ENCODE measurements at places on chromosomes 3 and 15. TPM values are rescaled to one million over a fixed set of nuclear protein-coding genes. Genes with fewer than 3 reads are reported as not detected.

- no peaks in the 10 kb centered on the region for H3K4me1 ChIP-seq
- DNase-seq, result no peak
- H3K36me3 ChIP-seq, result no peaks in the 10 kb centered on the region
- H3K27me3 ChIP-seq, result no peaks in the 10 kb centered on the region
These were observed 97.2 kb downstream of the SEMA5B start for GRCh38 chr3:122930063-122930997.

- peaks cover 4% of the 10 kb centered on the region for H3K36me3 ChIP-seq
- no peak overlapping the region for H3K4me3 ChIP-seq
- DNase-seq, result peak; percentile 82
- no peak overlapping the region for H3K27ac ChIP-seq
- H3K4me1 ChIP-seq, result peaks cover 9% of the 10 kb centered on the region
These were observed 22.4 kb downstream of the B3GNT5 start for GRCh38 chr3:183275418-183275817.

GRCh38 chr15:49428409-49429095 lies 5.5 kb downstream of the FGF7 start:
- no peaks in the 10 kb centered on the region for H3K27me3 ChIP-seq
- no peaks in the 10 kb centered on the region for H3K4me1 ChIP-seq
- no peak overlapping the region for H3K4me3 ChIP-seq
- H3K36me3 ChIP-seq, result no peaks in the 10 kb centered on the region
- peak overlapping the region; percentile 51 for H3K27ac ChIP-seq
- no peak for DNase-seq

CIB2 gene
- 3.5 TPM for total RNA-seq

DNA sequence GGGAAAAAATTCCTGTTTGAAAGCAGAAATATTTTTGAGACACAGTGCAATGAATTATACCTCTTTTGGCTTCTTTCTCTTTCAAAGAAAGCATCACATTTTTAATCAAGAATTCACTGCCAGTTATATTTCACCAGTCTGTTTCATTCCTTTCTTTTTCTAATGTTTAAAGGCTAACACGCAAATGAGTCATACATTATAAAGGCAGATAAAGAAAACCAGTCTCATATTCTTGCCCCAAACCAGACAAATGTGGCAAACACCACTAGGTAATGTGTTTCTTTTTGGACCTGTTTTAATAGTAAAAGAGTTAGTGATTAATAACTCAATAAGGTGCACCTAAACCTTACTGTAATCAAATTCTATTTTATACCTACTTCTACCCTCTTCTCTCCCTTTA lies 83.8 kb downstream of the PLOD2 start:
- H3K27ac ChIP-seq, result no peak overlapping the region
- no peak overlapping the region for H3K4me3 ChIP-seq
- H3K27me3 ChIP-seq, result no peaks in the 10 kb centered on the region
- no peaks in the 10 kb centered on the region for H3K4me1 ChIP-seq
- no peaks in the 10 kb centered on the region for H3K36me3 ChIP-seq
- DNase-seq, result no peak

ZMAT3 gene
- total RNA-seq, result 14.3 TPM

TERC gene
- total RNA-seq, result 4.0 TPM

GRCh38 chr3:56985878-56986277 lies 74.6 kb upstream of the SPATA12 start:
- peaks cover 5% of the 10 kb centered on the region for H3K27me3 ChIP-seq
- peaks cover 6% of the 10 kb centered on the region for H3K4me1 ChIP-seq
- no peak overlapping the region for H3K27ac ChIP-seq

GRCh38 chr15:79093352-79093935 lies 2.9 kb upstream of the RASGRF1 start:
- no peak overlapping the region for H3K4me3 ChIP-seq
- no peak overlapping the region for H3K27ac ChIP-seq
- no peaks in the 10 kb centered on the region for H3K36me3 ChIP-seq
- no peak for DNase-seq
- peaks cover 64% of the 10 kb centered on the region for H3K27me3 ChIP-seq

- H3K4me3 ChIP-seq, result no peak overlapping the region
- H3K36me3 ChIP-seq, result peaks cover 21% of the 10 kb centered on the region
- no peaks in the 10 kb centered on the region for H3K27me3 ChIP-seq
These were observed 58.6 kb downstream of the MAP2K5 start for GRCh38 chr15:67601073-67601472.

- no peak overlapping the region for H3K4me3 ChIP-seq
- no peaks in the 10 kb centered on the region for H3K4me1 ChIP-seq
- no peaks in the 10 kb centered on the region for H3K36me3 ChIP-seq
- DNase-seq, result no peak
These were observed 71.9 kb downstream of the ANXA2 start for GRCh38 chr15:60325905-60326304.

SLC28A1 gene
- not detected for total RNA-seq

NR2E3 gene
- 0.61 TPM for total RNA-seq

- no peak for DNase-seq
- H3K36me3 ChIP-seq, result no peaks in the 10 kb centered on the region
- no peak overlapping the region for H3K4me3 ChIP-seq
- H3K4me1 ChIP-seq, result no peaks in the 10 kb centered on the region
These were observed 114.0 kb upstream of the RGMA start for GRCh38 chr15:93203036-93203435.

BCL2A1 gene
- 28.7 TPM for total RNA-seq

DPH6 gene
- total RNA-seq, result 9.8 TPM

SLC6A11 gene
- 0.13 TPM for total RNA-seq

GASK1A gene
- total RNA-seq, result 12.3 TPM

GRCh38 chr15:96273317-96274086 lies 57.0 kb upstream of the NR2F2 start:
- no peaks in the 10 kb centered on the region for H3K36me3 ChIP-seq
- H3K27ac ChIP-seq, result no peak overlapping the region
- DNase-seq, result no peak

ANKUB1 gene
- total RNA-seq, result 2.2 TPM

DNA sequence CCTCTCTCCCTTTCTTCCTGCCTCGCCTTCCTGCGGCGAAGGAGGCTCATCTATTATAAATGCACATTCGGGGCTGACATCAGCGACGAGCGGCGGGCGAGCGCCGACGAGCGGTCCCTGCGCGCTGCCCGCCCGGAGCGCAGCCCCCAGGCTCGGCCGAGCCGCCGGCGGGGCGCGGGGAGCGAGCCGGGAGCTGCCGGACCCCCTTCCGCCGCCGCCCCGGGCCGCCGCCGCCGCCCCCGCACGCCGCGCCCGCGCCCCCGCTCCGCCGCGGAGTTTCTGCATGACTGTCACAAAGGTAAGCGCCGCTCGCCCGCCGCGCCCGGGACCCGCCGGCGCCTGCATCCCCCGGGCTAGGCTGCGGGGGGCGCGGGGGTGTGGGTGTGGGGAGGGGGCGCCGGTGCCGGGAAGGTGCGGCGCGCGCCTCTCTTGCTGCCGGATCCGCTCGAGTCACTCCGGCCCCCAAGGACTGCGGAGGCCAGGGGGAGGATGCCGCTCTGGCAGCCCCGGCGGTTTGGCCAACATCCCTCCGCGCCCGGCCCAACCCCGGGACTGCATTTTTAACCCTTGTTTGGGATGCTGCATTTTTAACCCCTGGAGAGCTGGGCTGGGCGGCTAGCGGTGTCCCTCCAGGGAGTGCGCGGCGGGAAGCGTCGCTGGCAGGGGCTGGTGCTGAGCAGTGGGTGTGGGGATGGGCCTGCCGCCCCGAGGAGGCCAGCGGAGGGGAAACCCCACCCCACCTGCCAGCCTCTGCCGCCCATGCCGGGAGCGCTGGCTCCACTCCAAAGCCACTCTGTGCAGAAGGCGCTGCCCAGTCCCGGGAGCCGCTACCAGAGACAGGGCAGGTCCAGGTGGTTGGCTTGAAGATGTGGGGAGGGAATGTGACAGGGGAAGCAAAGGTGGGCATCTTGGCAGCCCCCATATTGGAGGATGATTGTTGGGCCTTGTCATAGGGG lies at the start of gene CORO2B:
TSS of gene CORO2B (plus strand) at position 14 of the 956 bp plus-strand sequence. CDS start at position 284, 270 bp downstream.
- H3K4me3 ChIP-seq, result peak within 1 kb of the TSS; percentile 45
- H3K4me1 ChIP-seq, result peaks cover 22% of the 10 kb centered on the region
- H3K27ac ChIP-seq, result peak within 1 kb of the TSS; percentile 18
- peaks cover 68% of the 10 kb centered on the region for H3K27me3 ChIP-seq
- DNase-seq, result no peak

DNA sequence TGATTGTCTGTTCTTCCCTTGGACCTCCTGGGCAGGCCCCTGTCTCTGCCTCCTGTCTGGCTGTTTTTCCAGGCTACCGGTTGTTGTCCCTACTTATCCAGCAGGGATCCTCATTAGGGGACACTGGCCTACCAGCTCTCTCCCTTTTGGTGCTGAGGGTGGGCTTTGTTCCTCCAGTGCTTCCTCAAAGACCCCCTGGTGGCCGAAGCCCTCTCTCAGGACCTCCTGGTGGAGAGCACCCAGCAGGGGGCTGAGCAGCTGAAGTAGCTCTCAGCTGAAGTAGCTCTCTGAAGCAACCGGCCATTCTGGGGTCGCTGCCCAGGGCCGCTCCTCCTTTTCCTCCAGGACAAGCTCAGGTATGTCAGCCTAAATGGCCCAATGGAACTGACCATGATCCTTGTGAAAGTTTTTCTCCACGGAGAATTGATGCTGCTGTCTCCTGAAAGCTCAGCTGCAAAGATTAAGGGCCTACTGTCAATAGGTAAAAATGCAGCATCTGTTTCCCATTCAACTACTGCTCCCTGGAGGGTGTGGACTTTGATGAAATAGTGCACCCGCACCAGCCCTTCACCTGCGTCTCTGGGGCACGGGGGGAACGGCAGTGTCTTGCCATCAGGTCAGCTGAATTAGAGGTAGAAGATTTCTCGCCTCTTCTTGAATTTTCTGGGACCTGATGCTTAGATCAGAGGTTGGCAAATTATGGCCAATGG lies 27.6 kb downstream of the ARNT2 start:
- H3K27me3 ChIP-seq, result no peaks in the 10 kb centered on the region
- no peak overlapping the region for H3K4me3 ChIP-seq
- peaks cover under 1% of the 10 kb centered on the region for H3K4me1 ChIP-seq

PARP14 gene
- total RNA-seq, result 138 TPM

All from left lung (tissue), 14 donors.